NCI-H2081 treated with DMSO at 0.1 percent for 48 hours (cell line): ENCODE measurements at places on chromosomes 11 and 22.

DNA sequence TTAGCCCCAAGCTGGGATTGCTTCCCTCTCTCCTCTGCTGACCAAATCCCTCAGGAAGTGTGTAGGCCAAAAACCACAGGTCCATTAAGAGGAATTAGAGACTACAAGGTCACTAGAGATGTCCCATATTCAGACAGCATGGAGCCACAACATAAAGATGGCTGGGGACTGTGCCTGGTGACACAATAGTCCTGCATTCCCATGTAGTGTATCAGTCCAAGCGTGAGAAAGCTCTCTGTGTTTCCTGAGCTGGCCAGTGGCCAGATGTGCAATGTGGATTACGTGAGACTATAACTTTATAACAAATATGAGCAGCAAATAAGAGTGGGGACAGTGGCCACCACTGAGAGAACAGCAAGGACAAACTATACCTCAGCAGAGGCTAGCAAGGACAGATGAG, 7.6 kb upstream of the MS4A10 start:
- no peak for DNase-seq

GRCh38 chr11:93648158-93648557, 13.3 kb upstream of the CEP295 start:
- no peak for DNase-seq

DNA sequence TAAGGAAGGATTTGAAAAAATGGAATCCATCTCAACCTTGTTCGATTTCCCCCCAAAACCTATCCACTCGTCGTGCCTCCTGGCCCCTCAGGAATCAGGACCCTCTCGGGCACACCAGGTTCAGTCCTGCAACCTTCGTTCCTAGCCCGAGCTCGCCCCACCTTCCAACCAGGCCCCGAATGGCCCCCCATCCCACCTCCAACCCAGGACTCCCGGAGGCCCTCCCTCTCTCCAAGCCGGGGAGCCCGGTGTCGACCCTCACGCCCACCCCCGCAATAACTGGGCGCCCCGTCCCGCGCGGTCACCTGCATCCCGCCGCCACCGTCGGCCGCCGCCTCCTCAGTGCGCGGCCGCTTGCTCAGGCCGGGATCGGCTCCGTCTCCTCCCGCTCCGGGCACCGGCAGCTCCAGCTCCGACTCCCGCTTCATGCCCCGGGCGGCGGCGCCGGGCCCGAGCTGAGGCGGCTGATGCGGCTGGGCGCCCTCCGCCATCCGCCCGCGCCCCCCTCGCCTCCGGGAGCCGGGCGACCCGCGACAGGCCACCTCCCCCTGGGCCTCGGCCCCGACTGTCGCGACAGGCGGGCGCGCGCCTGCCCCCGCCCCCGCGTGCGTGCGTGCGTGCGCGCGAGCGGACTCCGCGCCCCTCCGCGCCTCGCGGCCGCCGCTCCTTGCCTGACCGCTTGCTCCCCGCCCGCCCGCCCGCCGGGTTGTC, 534 bp downstream of the RBFOX2 start:
- DNase-seq: no peak

- no peak for DNase-seq
Measured at GRCh38 chr11:44361813-44362212, 51.9 kb upstream of the ALX4 start.

GRCh38 chr11:126754591-126755426, 245.8 kb downstream of the KIRREL3 start:
- DNase-seq: no peak

DNA sequence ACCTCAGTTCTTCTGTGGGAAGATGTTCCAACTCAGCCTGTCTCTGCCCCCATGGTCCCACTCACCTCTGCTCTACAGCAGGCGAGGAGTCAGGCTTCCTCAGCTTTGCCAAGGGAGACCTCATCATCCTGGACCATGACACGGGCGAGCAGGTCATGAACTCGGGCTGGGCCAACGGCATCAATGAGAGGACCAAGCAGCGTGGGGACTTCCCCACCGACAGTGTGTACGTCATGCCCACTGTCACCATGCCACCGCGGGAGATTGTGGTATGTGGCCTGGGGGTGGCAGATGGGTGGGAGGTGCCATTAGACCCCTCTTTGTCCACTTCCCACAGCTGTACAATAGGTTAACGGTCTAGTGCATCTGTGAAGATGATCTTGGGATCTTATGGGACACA, 73.3 kb downstream of the MYO7A start:
- DNase-seq: no peak

DNA sequence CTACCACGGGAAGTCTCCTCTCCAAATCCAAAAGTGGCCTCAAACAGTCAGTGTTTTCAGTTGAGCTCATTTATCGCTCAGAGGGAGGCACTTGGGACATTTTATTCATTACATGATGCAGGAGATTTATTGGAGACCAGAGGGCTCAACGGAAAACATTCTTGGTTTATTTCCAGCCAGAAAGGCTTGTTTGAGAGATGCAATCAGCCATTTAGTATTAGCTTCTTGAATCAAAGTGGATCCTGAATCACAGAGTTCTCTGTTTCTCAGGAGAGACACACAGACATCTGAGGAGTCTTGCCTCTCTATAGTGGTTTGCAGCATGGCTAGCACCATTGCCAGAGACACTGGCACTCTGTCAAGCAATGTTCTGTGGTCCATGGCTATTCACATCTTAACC, 31.5 kb downstream of the CD44 start:
- DNase-seq: no peak

GRCh38 chr11:2570841-2571597, 126.2 kb downstream of the KCNQ1 start:
- DNase-seq: no peak

DNA sequence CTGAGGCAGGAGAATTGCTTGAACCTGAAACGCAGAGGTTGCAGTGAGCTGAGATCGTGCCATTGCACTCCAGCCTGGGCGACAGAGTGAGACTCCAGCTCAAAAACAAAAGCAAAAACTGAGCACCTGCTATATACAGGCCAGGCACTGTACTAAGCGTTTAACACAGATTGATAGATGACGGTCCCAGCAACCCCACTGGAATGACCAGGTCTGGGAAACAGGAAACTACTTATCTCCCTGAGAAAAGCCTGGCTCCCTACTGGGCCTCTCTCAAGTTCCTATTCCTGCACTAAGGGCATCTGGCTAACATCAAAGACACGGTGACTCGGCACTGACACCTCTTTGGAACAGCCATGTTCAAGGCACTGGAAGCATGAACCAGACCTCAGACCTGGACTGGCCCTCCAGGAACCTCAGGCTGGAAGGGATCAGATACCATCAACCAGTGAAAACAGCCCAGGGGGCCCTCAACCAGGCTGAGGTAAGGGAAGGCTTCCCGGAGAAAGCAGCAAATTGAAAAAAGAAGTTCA, 16.6 kb downstream of the ARAP1 start:
- no peak for DNase-seq

DNA sequence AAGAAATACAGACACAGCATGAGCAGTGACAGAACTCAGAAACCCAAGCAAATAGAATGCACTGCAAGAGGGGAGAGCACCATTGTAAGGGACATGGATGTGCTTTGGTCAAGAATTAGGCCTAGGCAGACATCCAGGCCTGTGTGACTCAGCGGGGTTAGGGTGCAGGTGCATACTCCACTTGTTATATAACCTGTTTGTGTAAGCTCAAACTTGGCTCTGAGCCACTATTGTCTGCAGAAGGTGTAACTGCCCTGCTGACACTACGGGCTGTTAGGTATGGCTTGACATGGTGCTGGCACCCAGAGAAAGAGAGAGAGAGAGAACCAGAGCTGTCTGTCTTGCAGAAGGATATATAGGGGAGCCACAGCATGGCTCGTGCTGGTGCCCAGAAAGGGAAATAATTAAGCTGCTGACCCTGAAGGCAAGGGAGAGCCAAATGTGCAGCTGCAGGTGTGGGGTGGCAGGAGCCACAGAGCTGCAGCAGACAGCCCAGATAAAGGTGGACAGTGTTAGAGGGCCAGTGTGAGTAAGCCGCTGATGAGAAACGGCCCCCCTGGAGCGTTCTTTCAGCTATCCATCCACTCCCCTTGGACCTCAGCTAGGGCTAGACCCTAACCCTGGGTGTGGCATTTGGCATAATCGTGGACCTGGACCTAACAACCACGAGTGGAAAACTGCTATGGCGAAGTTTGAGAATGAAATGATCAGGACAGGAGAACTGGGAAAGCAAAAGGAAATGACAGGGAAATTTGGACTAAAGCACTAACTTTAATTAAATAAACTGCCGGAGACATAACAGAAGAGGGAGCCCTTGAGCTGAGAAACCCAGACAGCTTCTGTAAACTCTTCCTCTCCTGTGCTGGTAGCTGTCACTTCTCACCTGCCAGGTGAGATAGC, 253.0 kb upstream of the CCDC179 start:
- DNase-seq: peak; percentile 65

DNA sequence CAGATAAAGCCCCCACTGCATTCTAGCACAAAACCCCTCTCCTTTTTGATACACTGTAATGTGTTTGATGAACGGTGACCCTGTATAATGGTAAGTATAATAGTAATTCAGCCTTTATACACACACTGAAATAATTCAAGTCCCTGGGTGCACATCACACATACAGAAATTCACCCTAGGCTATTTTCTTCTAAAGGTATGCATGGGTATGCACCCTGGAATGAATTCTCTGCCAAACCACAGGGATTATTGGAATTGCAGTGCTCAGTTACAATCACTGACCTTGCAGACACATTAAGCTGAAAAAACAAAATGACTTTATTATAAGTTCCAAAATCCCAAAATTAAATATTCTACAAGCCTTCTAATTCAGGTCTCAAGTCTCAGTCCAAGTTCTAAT, 245.9 kb upstream of the FAT3 start:
- DNase-seq: no peak

DNA sequence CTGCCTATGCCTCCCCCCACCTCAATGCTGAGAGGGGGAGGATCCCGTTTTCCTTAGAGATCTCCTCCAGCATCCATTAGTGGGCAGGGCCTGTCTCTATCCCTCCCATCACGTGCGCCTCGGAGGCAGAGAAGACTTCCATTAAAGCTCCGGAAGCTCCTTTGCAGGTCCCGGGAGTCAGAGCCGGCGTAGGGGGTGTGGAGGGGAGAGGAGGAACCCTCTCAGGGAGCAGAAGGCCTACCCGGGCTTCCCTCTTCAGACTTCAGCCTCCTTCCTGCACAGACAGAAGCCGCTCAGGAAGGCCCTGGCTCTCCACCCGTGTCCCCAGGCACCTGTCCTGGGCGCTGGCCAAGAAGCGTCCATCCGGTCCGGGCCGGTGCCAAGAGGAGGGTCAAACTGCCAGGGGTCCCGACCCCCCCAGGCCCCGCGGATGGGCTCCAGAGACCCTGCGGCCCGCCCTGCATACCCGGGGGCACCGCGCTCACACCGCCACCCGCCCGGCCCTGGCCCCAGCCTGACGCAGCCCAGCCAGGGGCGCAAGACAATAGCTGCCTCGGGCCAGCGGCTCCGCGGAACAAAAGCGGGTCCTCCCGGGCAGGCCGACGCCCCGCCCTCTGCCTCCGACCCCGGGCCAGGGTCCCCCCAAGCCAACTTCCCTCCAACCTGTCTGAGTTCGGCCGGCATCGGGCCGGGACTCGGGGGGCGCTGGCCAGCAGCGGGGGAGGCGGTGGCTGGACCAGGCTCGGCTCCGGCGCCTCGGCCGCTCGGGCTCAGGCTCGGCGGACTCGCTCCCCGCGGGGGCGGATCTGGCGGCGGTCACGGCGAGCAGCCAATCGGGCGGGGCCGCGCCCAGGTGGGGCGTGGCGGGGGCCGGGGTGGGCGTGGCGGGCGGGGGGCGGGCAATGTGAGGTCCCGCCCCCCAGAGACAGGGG, 29.9 kb downstream of the ARVCF start:
- DNase-seq: no peak

GRCh38 chr11:61473370-61474012, 35.1 kb upstream of the LRRC10B start:
- DNase-seq: no peak

DNA sequence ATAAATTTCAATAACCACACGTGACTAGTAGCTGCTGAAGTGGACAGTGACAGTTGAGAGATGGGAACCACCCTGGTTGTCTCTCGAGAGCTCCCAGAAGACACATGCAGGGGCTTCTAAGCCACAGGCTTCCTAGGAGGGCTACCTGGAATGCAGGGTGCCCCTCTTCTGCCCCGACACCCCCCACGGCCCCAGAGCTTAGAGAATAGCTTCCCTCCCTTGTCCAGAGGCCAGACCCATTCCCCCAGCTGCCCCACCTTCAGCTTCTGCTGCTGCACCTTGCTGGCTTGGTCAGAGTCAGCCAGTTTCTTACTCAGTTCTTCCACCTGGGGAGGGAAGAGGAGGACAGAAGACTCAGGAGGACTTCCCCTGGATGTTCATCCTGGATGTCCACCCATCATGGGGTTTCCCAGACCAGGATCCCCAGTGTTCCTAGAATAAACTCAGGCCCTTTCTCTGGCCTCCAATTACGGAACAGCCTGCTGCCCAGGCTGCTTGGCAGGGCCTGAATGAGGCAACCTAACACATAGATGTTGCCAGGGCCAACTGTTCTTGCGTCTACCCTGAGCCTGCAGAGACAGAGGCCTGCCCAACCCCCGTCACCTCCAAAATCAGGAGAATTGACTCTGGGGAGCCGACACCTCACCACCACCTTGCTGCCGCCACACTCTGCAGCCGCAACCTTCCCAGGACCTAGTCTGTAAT, 12.0 kb downstream of the IL18BP start:
- DNase-seq: no peak

DNA sequence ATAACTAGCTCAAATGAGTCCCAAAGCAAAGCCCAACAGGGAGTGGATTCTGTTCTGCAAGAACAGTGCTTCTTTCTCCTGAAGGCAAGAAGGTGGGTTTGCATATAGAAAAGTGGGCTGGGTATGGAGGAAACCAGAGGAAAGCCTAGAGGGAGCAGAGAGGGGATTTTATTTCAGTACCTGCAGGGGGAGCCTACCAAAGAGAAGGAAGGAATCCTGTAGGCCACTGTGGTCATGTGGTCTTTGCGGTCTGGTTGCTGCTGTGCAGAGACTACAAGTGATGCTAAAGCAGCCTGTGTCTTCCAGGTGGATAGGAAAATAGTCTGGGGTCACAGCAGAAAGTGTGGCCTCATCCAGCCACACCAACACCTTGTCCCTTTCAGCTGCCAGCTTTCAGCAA, 33.2 kb upstream of the ZBTB16 start:
- no peak for DNase-seq

DNA sequence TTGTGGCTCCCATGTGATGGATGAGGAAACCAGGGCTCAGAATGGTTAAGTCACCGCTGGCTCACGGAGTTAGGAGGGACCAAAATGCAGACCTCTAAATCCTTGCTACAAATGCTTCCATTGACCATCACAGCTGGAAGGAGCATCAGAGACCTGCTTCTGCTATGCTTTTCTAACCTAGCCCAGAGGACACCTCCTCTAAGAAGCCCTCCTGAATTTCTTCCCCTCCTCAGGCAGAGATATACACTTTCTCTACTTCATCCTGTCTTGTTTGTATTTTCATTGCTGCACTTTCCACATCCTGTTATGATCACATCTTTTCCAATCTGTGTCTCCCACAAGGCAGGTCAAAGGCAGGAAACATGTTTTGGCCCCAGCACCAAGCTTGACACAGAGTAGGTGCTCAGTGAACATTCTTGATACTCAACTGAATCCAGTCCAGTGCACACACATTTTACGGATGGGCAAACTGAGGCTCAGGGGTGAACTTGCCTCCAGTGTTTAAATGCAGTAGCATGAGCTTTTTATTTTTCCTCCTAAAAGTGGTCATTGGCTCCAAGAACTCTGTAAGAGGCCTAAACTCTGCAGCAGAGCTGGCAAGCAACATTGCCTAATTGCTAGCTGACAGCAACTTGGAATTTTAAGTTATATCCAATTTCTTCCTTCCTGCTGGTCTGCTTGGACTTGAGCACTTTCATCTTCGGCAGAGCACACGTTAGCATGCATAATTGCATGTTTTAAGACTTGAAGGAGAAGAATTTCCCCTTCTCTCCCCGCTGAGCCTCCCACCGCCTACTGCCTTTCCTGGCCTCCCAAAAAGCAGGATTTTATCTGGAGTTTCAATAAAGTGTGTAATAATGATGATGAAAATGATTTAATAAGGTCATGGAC, 12.7 kb downstream of the SCUBE1 start:
- DNase-seq: no peak
